ENCODE measurements at places on chromosomes 2 and 18.

- DNase-seq: no peak
These were observed 42.7 kb downstream of the BCL11A start for GRCh38 chr2:60510713-60511112.

DNA sequence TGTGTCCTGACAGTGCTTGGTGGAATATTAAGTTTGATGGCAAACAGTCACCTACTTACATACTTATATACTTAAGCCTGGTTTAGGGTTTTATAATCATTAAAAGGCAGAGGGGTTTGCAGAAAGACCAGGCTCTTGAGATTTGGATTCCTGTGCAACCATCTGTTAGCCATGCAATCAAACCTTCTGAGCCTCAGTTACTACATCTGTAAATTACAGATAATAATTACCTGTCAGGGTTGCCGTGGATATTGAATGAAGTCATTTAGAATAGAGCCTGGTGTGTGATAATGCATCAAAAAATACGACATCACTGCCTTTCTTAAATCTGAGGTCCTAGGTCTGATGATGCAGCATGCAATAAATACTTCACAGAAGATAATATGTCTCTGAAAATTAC lies 152.9 kb downstream of the ARHGAP28 start:
- DNase-seq: no peak

DNA sequence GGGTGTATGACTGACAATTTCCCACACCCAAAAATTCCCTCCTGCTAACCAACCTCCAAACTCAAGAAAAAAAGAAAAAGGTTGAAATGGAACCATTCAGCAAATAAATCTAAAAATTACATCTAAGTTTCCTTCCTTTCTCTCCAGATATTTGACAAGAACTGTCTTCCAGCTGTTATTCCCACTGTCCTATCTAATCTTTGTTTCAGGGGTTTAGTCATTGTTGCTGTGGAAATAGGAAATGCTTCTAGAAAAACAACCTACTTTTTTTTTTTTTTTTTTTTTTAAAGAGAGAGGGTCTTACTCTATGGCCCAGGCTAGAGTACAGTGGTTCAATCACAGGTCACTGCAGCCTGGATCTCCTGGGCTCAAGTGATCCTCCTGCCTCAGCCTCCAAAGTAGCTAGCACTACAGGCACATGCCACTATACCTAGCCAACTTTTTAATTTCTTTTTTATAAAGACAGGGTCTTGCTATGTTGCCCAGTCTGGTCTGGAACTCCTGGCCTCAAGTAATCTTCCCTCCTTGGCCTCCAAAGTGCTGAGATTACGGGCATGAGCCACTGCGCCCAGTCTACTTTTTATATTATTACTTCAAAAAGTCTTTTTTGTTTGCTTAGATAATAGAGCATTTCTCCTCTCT lies 88.1 kb downstream of the ITSN2 start:
- DNase-seq: peak; percentile 25

- no peak for DNase-seq
These were observed 36.2 kb upstream of the CCBE1 start for GRCh38 chr18:59733421-59733820.

GRCh38 chr18:73942081-73942625 lies 205.5 kb downstream of the FBXO15 start:
- DNase-seq: no peak
